ENCODE measurements at places on chromosomes 1 and 21.

- DNase-seq, result peak; percentile 37
Observed at GRCh38 chr1:56434740-56435139, 144.6 kb downstream of the PLPP3 start.

DNA sequence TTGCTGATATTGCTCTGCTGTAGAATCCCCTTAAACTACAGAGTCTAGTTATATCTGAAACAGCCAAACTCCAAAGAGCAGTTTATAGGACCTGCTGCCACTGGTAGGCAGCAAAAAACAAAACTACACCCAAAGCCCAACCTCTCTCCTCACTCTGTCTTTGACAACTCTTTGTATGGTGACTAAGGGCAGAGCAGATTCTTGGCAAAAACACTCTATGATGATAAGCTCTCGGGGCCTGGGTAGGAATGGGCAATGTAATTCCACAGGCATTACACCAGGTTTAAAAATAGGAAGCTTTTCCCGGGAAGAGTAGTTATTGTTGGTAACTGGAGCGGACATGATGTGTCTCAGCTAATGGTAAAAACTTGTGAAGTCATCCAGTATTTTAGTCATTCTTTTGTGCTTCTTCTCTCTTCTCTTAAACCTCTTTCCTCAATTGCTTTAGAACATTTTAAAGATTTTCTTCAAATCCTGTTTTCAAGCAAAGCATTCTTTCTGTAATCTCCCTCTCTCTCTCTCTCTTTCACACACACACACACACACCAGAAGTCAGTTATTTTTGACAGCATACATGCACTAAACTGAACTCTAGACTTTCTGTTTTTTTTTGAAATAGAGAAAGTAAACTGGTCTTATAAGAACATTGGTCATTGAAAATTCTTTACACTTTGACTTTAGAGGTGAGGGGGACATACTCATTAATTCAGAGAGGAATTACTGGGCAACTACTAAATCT, 193.5 kb downstream of the PAPPA2 start:
- no peak for DNase-seq

- no peak for DNase-seq
Observed at GRCh38 chr1:90593312-90593711, 123.8 kb downstream of the BARHL2 start.

- no peak for DNase-seq
Observed at GRCh38 chr1:200673952-200674823, 4.5 kb upstream of the DDX59 start.

GRCh38 chr1:2049718-2050431, at the start of gene PRKCZ:
Gene PRKCZ (plus strand): TSS chr1:2050411. CDS start chr1:2050631, 220 bp downstream.
- DNase-seq, result peak; percentile 94

DNA sequence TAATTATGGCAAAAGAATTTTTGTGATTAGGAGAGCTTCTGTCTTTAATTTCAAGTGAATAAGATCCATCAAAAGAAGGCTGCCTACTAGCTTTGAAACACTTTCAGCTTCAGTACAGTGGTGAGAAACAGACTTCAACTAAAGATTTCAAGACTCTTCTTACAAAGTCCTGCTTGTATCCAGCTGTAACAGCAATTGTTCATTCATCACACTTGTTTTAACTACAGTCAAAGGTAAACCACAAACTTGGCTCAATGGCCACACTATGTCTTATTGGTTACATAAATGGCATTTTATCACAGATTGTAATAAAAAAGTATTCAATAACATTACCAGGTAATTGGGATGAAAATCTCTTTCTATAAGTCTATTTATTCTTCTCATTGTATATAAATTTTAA, 59.2 kb downstream of the WARS2 start:
- DNase-seq, result no peak

DNA sequence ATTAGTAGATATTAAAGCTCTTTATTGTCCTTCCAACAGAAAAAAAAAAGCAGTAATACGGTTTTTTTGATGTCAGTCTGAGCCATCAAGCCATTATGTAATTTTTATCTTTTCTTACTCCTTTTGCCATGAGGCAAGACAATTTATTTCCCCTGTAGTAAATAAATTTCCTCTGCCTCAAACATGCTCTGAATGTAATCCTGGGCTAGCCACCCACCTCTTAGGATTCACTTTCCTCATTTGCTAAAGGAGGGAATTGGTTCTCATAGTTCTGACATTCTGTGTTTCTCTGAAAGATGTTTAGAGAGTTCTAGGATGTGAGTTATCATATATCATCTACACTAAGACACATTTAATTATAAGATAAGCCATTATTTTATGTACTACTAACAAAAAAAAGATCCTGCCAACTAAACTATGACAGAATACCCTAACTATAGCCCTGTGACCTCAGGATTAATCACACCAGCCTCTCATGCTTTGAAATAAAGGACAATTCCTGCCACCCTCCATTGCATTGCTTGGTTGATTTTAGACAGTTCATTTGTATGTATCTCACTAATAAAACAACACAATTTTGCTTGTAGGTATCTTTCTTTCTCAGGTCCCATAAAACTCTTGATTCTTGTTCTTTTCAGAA, 34.0 kb upstream of the RAP1A start:
- DNase-seq, result no peak

- no peak for DNase-seq
Observed at GRCh38 chr1:4315202-4315601, 339.2 kb upstream of the AJAP1 start.

DNA sequence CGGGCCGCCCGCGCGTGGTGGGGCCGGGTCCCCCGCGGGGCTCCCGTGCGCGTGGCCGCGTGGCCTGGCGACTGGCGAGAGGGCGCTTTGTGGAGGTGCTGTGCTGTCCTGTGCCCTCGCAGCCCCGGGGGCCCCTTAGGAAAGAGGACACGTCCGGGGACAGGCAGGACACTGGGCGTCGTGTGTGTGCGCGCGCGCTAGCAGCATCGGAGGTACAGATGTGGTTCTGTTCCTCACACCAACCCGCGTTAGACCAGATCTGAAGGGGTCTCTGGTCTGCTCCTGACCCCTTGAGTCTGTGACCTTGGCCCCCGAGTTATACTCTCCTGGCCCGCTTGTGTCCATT, 489 bp downstream of the ACTN2 start:
- DNase-seq, result no peak

- DNase-seq, result no peak
Observed at GRCh38 chr21:17441370-17441769, 71.5 kb upstream of the CXADR start.

DNA sequence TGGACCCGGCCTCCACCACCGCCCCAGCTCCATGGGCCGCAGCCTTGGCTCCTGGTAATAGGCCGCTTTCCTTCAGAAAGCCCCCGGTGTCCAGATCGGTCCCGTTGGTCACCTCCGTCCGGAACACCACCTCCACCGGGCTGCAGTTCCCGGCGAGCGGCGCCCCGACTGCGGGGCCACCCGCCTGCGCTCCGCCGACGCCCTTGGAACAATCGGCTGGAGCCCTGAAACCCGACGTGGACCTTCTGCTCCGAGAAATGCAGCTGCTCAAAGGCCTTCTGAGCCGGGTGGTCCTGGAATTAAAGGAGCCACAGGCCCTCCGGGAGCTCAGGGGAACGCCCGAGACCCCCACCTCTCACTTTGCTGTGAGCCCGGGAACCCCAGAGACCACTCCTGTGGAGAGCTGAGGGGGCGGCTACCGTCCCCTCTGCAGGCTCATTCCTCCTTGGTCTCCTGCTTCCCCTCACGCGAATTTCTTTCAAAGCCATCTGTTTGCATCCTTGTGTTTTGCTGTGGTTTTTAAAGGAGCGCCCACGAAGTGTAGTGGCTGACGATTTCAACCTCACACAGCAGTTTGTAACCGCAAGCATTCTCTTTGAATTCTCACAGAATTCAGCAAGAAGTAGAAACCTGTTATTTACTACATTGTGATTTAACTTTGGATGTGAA, 6.0 kb downstream of the FCRLB start:
- no peak for DNase-seq

- no peak for DNase-seq
Observed at GRCh38 chr21:38792676-38793459, 12.9 kb upstream of the ETS2 start.

GRCh38 chr21:46667741-46668380, 32.4 kb downstream of the PRMT2 start:
- peak; percentile 62 for DNase-seq

Measured in kidney (tissue), 22 donors.